Omental fat pad (tissue), 4 donors: ENCODE measurements at places on chromosomes 7 and 10. TPM values are rescaled to one million over a fixed set of nuclear protein-coding genes. Genes with fewer than 3 reads are reported as not detected.

C10orf105 gene
- 0.56 TPM for total RNA-seq

GRCh38 chr7:27099453-27100370 is 2.8 kb downstream of the HOXA2 start:
- DNase-seq = no peak

GRCh38 chr7:92412745-92413144 is 34.5 kb upstream of the GATAD1 start:
- DNase-seq = no peak

GRCh38 chr10:130398090-130398994 is 262.2 kb downstream of the GLRX3 start:
- no peak for DNase-seq

- no peak for DNase-seq
Measured at GRCh38 chr7:128948976-128949760, 11.4 kb downstream of the IRF5 start.

- no peak for DNase-seq
Measured at GRCh38 chr10:133045556-133046389, 42.0 kb upstream of the ADGRA1 start.
